SK-N-SH (cell line): ENCODE measurements at places on chromosomes 13 and 19. TPM values are rescaled to one million over a fixed set of nuclear protein-coding genes. Genes with fewer than 3 reads are reported as not detected.

Gene CGB5
- polyA plus RNA-seq: 0.11 and 0.16 TPM in 2 replicates

Gene ONECUT3
- not detected in 2 replicates for polyA plus RNA-seq

Gene VSTM1
- polyA plus RNA-seq: 0.10 and 0.24 TPM in 2 replicates

Gene ABHD17A
- polyA plus RNA-seq: 61.1 and 69.1 TPM in 2 replicates

Gene PPAN
- 62.5 and 75.6 TPM in 2 replicates for polyA plus RNA-seq

Gene CEACAM16
- not detected in 2 replicates for polyA plus RNA-seq

Gene ASF1B
- 17.8 and 19.0 TPM in 2 replicates for polyA plus RNA-seq

Gene CRX
- not detected in 2 replicates for polyA plus RNA-seq

Gene VMAC
- polyA plus RNA-seq: 6.5 and 9.1 TPM in 2 replicates

Gene FCAR
- polyA plus RNA-seq: not detected in 2 replicates
